Stimulated activated CD4-positive, alpha-beta T cell treated with anti-CD3 and anti-CD28 coated beads, Interleukin-4, amount 100 ng/mL, for 4 hours (primary cell): ENCODE measurements at places on chromosomes 2 and 18.

DNA sequence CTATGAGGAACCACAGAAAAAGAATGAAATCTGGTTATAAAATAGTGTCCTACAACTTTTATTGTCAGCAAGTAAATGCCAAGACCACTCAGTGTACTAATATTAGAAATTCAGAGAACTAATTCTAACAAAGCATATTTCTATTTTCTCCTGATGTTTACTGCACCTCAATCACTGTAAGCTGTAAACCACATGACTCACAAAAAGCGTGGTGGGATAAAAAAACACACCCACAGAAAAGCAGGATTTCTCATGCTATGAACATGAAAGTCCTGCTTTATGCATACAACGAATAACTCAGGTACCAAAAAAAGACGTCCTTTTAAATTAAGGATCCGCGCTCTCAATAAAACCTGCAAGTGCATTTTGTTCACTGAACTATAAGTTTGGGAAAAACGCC, 797 bp downstream of the TXNL4A start:
- no peak for DNase-seq

DNA sequence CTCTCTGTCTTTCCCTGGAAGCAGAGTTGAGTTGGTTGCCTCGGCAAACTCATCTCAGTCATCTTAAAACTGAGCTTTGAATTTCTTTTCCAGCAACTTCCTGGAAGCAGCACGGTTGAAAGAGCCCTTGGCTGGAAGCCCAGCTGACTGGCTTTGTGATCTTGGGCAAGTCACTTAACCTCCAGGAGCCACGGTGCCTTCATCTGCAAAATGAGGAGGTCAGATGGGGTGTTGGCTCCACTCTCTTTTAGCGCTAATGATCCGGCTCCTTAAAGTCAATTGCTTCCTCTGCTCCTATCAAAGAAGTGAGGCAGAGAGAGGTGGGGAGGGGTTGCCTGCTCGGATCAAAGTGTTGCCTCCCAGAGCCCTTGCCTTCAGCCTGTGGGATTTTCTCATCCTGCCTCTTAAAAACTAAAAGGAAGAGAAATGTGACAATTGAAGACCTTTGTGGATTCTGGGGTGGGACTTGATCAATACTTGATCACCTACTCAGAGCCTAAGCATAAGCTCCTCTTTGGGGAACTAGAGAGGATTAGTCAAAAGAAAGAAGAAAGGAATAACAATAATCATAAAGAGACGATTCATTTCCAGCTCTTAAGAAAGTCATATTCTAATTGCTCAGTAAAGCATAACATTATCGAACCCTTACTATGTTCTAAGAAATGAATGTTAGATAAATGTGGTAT, 86.6 kb downstream of the MYCN start:
- no peak for DNase-seq

DNA sequence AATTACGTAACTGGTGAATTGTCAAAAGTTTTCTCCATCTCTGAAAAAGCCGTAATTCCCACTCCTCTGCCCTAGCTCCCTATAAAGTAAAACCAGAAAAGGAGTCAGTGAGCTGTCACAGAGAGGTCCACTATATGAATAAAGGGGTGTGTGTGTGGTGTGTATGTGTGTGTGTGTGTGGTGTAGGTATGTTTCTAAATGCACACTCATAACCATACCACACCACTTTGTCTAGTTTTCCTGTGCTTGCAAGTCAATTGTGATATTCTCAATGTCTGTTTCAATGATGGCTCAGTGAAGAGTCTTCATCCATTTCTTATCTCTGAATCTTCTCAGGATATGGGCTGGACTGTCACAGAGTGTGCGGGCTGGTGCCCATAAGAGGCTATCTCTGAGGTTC, 54.8 kb upstream of the CCDC68 start:
- no peak for DNase-seq

DNA sequence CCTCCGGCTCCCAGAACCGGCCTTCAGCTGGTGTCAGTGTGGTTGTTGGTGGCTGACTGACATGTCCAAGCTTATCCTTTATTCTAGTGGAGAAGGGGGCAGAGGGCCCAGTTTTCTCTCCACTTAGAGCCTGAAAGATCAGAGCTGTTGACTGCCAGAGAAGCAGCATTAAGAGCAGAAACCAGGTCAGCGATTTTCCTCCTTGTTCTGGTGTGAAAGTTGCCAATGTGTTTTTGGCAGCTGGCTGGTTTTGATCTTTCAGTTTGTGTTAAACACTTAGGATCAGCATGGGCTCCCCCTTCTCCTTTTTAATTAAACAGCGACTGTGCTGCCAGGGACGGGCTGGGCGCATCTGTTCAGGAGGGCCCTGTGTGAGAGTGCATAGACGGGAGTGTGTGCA, 100.9 kb downstream of the ASAP2 start:
- DNase-seq: no peak
